Endothelial cell of umbilical vein (primary cell): ENCODE measurements at places on chromosomes 6 and 20.
A peak's percentile ranks its signal among the peaks of the same experiment; 100 is the strongest.

GRCh38 chr6:45563844-45564243 lies 186.1 kb upstream of the SUPT3H start:
- no peak for DNase-seq

DNA sequence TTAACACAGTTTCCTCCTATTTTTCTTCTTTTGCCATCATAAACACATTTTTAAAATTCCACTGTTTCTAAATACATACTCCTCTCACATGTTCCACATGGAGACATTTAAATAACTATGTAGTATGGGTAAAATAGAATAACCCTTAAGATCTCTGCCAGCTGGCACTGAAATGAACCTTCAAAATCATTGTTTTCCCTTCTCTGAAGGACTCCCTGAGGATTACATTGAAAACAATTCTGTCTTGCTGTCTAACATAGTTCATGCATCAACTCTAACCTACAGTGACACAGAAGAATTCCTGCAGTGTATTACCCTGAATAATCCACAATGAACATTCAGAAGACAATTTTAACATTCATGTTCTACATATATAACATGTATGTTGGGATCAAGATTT lies 1361.8 kb upstream of the CITED2 start:
- peak; percentile 48 for DNase-seq

- DNase-seq, result no peak
These were observed 37.0 kb downstream of the RNF217 start for GRCh38 chr6:124999105-124999764.

GRCh38 chr20:63956664-63957003 lies 418 bp upstream of the UCKL1 start:
- DNase-seq, result no peak

DNA sequence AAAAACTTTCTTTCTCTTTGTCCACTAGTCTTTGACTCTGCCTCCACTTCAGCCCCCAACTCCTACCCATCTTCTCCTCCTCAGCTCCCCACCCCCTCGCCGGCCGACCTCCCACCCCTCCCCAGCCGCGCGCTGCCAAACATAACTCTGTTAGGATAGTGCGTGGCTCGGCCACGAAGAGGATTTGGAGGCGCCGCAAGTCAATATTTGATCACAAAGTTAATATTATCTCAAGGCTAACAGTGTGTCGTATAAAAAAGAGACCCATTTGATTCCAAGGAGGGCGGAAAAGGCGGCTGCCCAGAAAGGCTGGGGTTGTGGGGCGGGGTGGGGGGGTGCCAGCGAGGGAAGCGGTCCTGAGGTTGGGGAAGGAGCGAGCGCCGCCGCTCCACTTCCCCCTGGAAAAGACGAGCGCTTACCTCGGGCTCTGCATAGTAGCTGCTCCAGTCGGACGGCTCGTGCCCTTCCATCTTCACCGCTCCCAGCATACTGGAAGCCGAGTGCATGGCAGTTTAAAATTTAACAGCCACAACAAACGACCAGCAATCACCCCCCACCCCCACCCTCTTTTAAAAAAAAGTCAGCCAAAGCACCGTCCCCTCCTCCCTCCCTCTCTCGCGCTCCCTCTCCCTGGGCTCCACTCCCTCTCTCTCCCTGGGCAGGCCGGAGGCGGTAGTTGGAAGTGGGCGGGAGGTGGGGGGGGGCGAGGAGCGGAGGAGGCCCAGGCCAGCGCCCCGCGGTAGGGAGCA lies 425 bp downstream of the FOXA2 start:
- DNase-seq, result no peak
